Purkinje cell (primary cell): ENCODE measurements at places on chromosomes 2 and 18. TPM values are rescaled to one million over a fixed set of nuclear protein-coding genes. Genes with fewer than 3 reads are reported as not detected.

The G6PC2 gene
- not detected in 2 replicates for polyA plus RNA-seq

The ADRA2B gene
- not detected in 2 replicates for polyA plus RNA-seq

The ACMSD gene
- polyA plus RNA-seq: not detected in 2 replicates

The NEU2 gene
- polyA plus RNA-seq: not detected in 2 replicates

The MC4R gene
- not detected in 2 replicates for polyA plus RNA-seq

The GALNT3 gene
- polyA plus RNA-seq: not detected in 2 replicates

The CD8B gene
- polyA plus RNA-seq: not detected in 2 replicates

The ROCK1 gene
- 11.0 and 11.2 TPM in 2 replicates for polyA plus RNA-seq

The RNU2-63P gene
- polyA plus RNA-seq: not detected in 2 replicates

The FLACC1 gene
- 0.88 and 1.1 TPM in 2 replicates for polyA plus RNA-seq

The NIF3L1 gene
- 51.2 and 55.8 TPM in 2 replicates for polyA plus RNA-seq

The DSG4 gene
- not detected in 2 replicates for polyA plus RNA-seq

The PLA2R1 gene
- polyA plus RNA-seq: 4.9 and 7.7 TPM in 2 replicates

The SERPINB4 gene
- polyA plus RNA-seq: 0.55 TPM in 1 of 2 replicates, not detected in the other

The CLEC4F gene
- not detected in 2 replicates for polyA plus RNA-seq

The EDAR gene
- polyA plus RNA-seq: not detected in 2 replicates

The AQP12A gene
- polyA plus RNA-seq: not detected in 2 replicates

The CCDC74A gene
- 0.74 and 0.91 TPM in 2 replicates for polyA plus RNA-seq

The PPP1R1C gene
- polyA plus RNA-seq: 2.3 and 3.5 TPM in 2 replicates

The GAL3ST2 gene
- not detected in 2 replicates for polyA plus RNA-seq

The POTEI gene
- polyA plus RNA-seq: 0.67 TPM in 1 of 2 replicates, not detected in the other

The RNF152 gene
- 2.7 and 3.5 TPM in 2 replicates for polyA plus RNA-seq

The SMARCAL1 gene
- polyA plus RNA-seq: 3.3 and 6.3 TPM in 2 replicates

The RGPD4 gene
- polyA plus RNA-seq: 0.08 TPM in 1 of 2 replicates, not detected in the other

The GALR1 gene
- 0.32 TPM in 1 of 2 replicates, not detected in the other for polyA plus RNA-seq

The PDCD1 gene
- not detected in 2 replicates for polyA plus RNA-seq

The FAM124B gene
- 2.5 and 2.8 TPM in 2 replicates for polyA plus RNA-seq

The TCF4 gene
- 30.8 and 33.9 TPM in 2 replicates for polyA plus RNA-seq

The DNAH7 gene
- polyA plus RNA-seq: 2.3 and 3.9 TPM in 2 replicates

The MAPRE3 gene
- polyA plus RNA-seq: 17.4 and 20.0 TPM in 2 replicates

The MAP2 gene
- 87.1 and 160 TPM in 2 replicates for polyA plus RNA-seq

The LIMS4 gene
- polyA plus RNA-seq: not detected in 2 replicates

The SLC1A4 gene
- polyA plus RNA-seq: 8.8 and 11.3 TPM in 2 replicates

The TNFRSF11A gene
- polyA plus RNA-seq: 2.3 and 3.4 TPM in 2 replicates

The SNORC gene
- polyA plus RNA-seq: 3.8 and 6.2 TPM in 2 replicates

The C2orf66 gene
- 1.8 TPM in 1 of 2 replicates, not detected in the other for polyA plus RNA-seq

The RETREG2 gene
- polyA plus RNA-seq: 43.3 and 81.2 TPM in 2 replicates
